Fibroblast of lung (primary cell): ENCODE measurements at places on chromosomes 3 and 15.
A peak's percentile ranks its signal among the peaks of the same experiment; 100 is the strongest.

- no peak for DNase-seq
Observed at GRCh38 chr15:59828263-59828662, 139.1 kb upstream of the BNIP2 start.

DNA sequence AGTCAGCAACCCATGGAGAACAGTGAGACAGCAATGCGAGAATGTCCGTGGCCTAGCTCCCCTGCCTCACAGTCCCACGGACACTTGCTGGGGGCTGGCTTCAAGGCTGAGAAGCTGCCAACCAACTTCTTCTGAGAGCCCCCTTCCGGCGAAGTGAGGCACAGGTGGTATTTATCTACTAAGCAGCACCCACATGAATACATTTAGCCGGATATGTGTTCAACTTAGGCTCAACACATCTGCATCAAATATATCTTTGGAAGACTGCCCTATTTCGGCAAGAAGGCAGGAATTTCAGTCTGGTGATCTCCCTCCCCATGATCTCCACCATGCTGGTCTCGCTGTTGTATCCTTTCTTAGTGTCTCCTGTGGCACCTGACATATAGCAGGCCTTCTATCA, 340.9 kb upstream of the NR2E3 start:
- DNase-seq = no peak

DNA sequence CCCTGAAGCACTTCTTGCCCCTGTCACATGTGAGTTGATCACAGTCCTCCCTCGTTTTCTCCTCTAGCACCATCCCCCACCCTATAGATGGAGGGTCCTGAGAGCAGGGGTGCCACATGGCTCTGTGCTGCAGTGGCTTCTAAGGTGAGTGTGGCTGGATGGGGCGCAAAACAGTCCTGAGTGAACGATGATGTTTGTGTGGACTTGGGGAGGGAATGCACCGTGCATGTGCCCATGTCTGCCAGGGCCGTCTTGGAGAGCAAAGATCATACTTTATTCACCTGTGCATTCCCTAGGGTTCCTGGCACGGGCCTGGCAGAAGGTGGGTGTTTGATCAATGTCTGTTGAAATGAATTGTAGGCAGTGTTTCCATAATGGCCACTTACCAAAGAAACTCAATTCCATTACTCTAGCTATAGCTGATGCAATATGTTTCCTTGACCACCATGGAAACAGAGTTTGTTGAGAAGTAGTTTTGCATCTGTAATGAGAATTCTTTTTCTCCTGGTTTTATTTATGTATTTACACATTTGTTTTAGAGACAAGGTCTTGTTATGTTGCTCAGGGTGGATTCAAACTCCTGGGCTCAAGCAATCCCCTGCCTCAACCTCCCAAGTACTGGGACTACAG, 58.0 kb downstream of the ABTB1 start:
- DNase-seq = no peak

DNA sequence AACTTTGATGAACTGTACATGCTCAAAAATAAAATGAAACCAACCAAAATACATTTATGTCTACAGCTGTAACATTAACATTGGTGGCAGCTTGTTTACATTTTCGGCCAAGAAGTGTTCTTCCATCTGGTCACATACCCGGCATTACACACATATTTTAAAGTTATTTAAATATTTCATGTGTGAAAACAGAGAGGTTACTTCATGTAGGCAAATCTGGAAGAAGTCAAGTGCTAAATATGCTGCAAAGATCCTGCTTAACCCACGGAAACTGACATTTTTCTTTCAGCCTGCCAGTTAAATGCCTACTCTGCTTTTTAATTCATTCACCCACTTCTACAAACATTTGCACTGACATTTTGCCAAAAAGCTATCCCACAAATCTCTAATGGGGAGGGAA, 69.7 kb downstream of the MB21D2 start:
- DNase-seq = peak; percentile 70

- DNase-seq = peak; percentile 36
Observed at GRCh38 chr15:65054333-65055200, 9.4 kb downstream of the SLC51B start.

DNA sequence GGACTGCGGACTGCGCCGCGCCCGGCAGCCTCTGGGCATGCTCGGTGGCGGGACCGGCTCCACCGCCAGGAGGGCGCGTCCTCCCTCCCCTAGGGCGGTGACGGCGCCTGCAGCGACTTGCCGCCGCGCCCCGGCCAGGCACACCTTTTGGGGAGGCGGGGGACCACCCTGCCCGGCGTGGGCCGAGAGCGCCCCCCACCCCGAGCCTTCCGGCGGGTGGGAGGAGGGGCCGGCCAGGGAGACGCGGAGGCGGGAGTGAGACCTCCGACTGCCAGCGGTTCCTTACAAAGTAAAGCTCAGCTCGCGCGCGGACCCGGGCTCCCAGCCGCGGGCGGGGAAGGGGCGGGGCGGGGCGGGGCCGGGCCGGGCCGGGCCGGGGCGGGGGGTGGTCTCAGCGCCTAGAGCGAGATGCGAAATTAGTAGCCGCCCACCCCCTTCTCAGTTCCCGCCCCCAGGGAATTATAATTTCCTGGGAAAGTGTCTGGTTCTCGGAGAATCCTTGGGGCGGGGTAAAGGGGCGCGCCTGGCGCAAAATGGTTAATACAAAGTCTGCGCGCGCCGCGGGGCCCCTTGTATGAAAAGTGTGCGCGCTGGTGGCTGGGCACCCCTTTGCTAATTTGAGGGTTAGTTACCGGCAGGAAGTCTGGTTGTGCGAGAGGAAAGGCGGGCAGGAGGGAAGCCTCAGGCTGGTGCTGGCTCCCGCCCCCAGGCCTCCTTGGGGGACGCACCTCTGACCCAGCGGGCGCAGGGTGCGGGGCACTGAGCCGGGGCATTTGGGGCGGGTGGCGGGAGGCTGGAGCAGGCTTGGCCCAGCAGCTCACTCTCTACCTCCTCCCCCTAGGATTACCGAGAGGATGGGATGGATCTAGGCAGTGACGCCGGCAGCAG, 224.8 kb upstream of the IL12A start:
- peak; percentile 89 for DNase-seq

DNA sequence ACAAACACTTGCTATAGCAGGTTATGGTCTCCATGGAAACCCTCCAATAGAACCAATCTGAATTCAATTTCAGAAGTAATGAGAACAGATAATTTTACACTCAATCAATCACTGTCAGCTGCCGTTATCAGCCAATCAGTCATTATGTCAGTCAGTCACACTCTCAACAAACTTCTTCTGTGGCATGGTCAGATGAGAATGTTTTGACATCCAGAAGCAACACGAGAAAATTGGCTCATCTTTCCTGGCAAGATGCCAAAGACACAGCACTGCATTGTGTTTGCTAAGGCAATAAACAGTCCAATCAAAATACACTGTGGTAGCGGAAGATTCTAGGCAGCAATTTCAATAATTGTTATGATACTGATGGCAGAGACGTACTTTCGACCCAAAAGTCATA, 190.7 kb downstream of the RORA start:
- DNase-seq = peak; percentile 65

- no peak for DNase-seq
Observed at GRCh38 chr3:84223512-84223911, 735.3 kb upstream of the CADM2 start.

DNA sequence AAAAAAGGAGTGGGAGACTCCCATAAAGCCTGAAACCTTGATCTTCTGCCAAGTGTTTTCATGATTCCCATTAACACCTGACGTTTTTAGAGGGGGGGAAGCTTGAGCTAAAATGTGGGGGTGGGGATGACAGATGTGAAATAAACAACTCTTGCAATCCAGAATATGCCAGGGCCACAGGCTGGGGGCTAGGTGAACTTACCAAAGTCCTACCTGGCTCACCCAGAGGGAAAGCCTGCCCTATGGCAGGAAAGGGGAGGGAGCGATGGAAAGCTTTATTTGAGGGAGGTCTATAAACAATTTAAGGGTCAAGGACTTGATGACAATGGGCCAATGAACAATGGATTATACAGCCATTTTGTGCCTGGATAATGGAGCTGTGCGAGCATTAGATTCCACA, 108.3 kb downstream of the LRIG1 start:
- no peak for DNase-seq

DNA sequence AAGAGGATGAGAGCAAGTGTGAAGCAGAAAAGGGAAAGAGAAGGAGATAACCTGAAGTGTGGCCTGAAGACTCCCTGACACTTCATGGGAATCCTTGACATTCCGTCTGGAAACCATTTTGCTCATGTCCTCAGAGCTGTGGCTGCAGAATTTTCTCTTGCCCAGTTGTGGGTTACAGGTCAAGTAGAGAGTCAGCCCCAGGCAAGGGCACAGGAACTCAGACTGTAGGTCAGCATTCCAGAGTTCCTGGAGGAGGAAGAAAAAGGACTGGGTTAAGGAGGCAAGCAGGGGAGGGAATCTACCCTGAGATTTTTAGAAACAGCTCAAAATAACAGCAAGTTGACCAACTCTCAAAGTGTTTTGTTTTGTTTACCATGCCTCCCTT, 4.1 kb upstream of the THSD4 start:
- no peak for DNase-seq

DNA sequence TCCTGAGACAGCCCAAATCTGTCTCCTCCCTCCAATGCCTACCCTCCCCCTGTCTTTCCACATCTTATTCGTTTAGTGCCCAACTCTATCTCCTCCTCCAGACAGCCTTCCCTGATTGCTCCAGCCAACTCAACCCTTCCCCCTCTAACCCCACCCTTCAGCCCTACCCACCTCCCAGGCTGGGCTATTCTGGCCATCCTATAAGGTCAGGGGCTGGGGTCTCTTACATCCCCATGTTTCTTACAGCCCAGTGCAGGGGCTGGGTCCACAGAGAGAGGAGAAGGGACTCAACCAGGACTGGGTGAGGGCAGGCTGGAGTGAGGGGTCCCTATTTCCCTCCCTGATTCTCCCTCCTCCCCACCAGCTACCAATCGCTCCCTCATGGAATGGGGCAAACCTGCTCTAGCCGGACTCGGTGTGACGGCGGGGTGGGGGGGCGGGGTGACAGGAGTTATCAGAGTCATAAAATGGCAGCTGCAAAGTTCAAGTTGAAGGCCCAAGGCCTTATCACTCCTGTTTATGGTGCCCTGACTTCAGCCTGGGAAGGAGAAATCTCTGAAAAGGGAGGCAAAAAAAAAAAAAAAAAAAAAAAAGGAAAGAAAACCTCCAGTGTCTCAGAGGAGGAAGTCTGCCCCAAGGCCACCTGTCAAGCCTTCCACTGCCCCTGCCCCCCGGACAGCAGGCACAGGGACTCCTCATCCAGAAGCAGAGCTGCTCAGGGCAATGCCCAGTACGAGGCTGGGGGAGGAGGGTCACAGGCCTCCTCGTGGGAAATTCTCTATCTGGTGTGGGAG, 2.1 kb downstream of the VIPR1 start:
- no peak for DNase-seq

DNA sequence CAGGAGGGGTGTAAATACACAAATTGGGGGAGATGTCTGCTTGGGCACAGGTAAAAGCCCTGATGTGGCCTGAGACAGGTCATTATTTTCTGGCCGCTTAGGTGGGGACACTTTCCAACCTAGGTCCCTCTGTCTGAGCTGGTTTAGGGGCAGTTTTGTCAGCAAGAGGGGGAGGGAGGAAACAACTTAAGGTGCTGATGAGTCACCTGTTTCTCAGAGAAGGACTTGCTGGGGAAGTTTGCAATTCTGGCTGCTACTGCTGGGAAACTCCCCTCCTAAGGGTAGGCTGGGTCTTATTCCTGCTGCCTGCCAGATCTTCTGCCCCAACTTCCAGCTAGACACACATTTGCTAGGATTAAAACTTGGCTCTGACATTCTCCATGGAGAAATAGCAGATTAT, 4.8 kb upstream of the RHOV start:
- DNase-seq = peak; percentile 64

DNA sequence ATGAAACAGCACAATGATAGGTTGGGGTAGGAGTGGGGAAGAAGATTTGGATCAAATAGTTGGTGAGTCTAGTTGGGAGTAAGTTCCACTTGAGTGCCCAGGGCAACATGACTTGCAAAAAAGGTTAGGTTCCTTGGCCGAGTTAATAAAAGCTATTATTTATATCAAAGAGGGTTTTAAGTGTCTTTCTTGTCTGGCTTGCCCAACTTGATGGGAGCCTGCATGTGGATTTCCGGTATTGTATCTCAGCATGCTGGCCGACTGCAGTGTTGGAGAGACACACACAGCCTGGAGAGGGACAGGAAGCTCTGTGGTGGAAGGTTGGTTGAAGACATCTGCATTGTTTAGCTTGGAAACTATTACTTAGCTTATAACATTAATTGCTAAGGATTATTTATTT, 449.5 kb upstream of the TBL1XR1 start:
- DNase-seq = no peak

DNA sequence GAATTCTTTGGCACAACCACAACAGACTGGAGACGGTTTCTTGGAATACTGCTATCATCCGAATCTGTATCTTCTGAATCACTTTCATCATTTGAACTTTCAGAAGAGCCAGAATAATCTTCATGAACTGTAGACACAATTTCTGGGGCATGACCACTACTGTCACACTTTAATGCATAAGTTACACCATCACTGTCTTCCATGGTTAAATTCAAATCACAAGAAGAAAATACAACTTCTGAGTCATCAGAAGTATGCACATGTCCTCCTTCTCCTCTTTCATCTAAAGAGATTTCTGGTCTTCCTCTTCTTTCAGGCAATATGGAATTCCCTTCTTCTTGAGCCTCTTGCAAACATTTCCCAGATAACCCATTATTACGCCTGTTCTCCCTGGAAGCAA, 42.5 kb downstream of the SETD2 start:
- DNase-seq = no peak

GRCh38 chr3:59608356-59608755, 558.5 kb upstream of the CFAP20DC start:
- DNase-seq = no peak

GRCh38 chr3:49928481-49929017, 1.1 kb downstream of the MON1A start:
- DNase-seq = no peak

DNA sequence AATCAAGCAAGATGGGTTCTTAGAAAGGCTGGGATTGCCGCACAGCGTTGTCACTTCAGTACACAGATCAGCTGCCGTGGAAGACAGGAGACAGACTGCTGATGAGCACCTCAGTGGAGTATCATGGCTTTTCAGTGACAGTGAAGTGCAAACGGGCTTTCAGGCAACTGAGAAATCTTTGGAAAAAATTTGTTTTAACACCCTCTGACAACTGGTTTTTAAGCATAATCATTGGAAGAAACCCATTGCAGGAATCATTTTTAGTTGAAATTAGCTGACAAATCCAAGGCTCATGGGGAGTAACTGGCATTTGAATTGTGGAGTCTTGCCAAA, 418.8 kb downstream of the OTOL1 start:
- peak; percentile 2 for DNase-seq

DNA sequence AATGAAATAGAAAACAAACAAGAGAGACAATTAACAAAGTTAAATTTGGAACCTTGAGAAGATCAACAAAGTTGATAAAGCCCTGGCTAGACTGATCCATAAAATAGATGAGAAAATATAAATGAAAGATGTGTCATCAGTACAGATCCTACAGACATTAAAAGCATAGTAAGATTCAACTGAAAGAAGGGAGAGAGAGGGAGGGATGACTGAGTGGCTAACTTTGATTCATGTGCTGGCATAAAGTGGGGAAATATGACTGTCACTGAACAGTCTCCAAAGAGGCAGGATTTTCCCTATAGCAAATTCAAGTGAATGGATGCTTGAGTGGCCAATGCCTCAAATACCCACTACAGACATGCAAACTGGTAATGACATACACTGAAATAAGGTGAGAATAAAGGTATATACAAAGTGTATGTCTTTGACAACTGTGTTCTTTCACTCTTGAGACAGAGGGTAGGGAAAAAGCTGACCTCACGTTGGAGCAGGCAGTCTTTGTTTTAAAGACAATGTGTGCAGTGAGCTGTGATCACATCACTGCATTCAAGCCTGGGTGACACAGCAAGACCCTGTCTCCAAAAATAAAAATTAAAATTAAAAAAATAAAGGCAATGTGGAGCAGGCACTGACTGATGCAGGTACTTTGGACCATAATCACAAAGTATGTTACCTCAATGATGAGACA, 35.9 kb upstream of the CHD2 start:
- DNase-seq = no peak
